ENCODE measurements at places on chromosomes 7 and 10.

DNA sequence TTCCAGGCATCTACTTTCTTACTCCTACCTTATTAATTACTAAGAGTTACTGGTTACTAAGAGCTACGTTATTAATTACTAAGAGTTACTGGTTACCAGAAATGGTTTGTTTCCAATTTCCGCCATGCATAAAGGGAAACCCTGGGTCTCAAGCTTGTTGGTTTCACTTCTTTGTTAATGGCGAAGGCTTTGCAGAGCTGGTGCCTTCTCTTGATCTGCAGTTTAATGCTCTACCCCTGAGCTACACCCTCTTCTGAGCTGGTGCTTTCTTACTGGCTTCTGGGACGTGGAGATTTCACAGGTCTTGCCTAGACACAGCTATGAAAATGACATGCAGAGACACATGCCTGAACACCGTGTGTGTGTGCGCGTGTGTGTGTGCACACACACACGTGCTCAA, 560 bp downstream of the CPA4 start:
- DNase-seq: no peak

DNA sequence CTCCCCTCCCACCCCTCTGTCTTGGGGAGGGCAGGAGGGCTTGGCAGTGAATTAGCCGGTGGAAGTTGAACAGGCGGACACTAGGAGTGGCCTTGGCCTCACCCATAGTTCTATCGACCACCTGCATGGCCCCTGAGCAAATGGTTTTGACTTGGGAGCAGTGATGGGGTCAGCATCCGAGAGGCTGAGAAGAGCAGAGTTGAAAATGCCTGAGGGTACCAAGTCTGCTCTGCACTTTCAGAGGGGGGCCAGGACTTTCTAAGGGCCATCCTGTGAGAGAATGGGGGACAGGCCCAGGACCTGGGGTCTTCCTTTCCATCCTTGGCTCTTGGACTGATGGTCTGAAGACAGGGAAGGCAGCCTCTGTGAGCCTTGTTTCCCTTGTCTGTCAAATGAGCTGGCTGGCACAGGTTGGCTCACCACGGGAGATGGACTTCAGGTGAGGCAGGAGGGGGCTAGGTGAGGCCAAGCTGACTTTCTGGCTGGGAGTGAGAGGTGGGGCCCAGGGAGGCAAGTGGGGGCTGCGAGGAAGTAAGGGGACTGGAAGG, 29.4 kb downstream of the CDH23 start:
- DNase-seq: no peak

GRCh38 chr7:129644634-129645230, 33.2 kb downstream of the NRF1 start:
- DNase-seq: no peak

DNA sequence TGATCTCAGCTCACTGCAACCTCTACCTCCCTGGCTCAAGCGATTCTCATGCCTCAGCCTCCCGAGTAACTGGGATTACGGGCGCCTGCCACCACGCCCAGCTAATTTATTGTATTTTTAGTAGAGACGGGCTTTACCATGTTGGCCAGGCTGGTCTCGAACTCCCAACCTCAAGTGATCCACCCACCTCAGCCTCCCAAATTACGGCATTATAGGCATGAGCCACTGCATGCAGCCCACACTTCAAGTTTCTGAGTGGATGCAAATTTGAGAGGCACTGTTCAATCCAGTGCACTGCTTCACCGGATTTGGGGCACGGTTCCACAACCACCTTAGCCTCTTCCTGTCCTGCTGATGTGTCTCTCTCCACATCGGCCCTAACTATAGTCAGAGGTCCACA, 16.5 kb downstream of the CNPY1 start:
- no peak for DNase-seq

GRCh38 chr7:95688931-95689495, 83.3 kb upstream of the DYNC1I1 start:
- no peak for DNase-seq

- no peak for DNase-seq
These were observed 142.2 kb downstream of the TRIL start for GRCh38 chr7:28815928-28816373.

GRCh38 chr7:64621656-64622055, 44.3 kb upstream of the ZNF107 start:
- DNase-seq: no peak

DNA sequence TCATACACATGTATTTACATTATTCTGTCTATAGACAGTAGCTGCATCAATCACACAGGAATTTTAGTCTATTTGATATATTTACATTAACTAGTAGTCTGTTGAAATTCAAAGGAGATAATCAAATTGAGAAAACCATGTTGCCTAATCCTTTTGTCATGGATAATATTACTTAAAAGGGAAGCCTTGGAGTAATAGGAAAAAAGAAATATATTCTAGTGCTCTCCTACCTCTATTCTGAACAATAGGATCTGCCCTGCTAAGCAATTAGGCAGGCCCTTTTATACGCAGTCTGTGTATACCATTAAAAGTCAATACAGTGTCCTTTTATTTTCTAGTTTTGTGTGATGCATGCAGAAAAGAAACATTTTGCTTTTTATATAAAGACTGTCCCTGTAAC, 24.5 kb downstream of the UMAD1 start:
- DNase-seq: no peak

- DNase-seq: no peak
These were observed 95.2 kb upstream of the TNS3 start for GRCh38 chr7:47677093-47677492.

DNA sequence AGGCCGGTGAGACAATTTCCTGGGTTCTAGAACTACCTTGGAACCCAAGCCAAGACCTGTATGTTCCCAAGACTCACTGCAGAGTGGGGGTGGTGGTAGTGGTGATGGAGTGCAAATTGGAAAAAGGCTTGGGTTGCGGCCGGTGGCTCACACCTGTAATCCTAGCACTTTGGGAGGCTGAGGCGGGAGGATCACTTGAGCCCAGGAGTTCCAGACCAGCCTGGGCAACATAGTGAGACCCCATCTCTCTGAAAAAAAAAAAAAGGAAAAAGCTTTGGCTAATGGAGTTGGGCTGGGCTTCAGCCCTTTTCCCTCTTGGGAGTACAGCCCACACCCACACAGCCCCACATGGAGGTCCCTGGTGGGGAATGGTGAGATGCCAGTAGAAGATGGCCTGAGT, 4.1 kb downstream of the AP4M1 start:
- DNase-seq: no peak

DNA sequence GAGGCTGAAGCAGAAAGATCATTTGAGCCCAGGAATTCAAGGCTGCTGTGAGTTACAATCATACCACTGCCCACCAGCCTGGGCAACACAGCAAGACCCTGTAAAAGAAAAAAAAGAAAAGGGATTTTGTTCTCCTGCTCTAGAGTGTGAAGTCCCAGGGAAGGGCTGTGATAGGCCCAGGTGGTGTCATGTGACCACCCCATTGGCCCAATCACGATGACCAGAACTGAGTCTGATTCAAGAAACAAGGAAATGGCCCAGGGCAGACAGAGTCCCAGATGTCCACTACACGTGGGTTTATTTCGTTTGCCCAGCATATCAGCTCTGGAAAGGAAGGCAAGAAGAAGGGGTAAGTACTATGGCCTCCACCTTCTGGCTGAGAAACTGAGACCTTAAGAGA, 81.3 kb upstream of the CUX1 start:
- DNase-seq: no peak

DNA sequence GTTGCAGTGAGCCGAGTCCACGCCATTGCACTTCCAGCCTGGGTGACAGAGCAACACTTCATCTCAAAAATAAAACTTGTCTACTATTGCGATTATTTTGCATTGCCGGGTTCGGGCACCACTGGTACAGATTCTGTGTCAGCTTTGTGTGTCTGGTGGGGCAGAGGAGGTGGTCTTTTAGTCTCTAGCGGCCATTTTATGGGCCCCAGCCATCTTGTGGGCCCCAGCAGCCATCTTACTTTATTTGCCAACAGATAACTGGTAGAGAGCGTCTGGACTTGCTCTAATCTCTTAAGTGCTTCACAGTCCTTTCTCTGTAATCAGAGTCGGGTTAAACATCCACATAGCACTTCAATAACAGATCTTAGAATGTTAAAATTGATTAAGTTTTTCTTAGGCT, 4.9 kb downstream of the BUD23 start:
- DNase-seq: no peak

DNA sequence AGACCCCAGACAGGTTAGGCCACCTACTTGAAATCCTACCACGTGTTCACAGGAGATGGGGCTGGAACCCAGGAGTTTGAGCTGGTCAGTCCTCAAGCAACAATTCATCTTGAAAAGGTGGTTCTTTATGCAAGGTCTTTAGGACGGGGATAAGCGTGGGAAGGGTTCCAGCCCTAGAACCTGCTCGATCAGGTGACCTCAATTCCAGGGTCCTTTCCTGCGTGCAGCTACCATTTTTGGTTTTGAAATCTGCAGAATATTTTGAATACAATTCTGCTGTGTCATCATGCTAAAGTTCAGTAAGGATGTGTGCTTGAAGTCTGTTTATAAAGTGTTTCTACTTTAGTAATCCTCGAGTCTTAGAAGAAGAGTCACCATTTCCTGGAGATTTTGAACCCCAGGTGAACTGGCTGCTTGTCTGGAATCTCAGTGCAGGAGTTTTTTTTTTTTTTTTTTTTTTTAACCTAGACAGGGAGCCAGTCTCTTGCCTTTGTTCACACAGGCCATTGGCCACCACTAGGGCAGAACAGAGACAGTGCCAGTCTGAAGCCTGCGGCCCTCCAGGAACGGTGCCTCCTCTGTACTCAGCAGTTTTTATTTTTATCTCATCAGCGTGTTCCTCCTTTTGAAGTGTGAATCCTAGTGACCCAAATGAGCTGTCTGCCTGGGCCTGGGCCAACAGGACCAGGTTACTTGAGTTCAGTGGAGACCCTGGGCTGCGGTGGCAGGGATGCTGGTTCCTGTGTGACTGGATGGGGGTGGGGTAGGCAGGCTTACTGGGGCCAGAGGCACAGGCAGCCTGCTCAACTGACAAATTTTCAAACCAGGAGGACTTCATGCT, 54.6 kb downstream of the EEPD1 start:
- DNase-seq: no peak

DNA sequence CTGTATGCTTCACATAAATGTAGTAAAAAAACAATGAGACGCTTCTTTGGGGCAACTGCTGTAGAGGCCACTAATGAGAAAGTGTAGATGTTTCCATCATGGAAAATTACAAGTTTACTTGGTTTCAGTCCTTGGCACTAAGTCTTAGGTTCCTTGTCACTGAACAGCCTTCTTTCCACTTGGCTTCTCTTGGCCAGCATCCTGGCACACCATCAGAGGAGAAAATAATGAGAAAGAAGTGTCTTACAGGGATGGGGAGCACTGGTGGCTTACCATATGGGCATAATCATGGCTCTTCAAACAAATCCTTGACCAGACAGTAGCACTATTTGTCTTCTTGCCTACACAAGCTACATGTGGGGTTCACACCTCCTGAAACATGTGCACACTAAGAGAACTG, 22.5 kb upstream of the SH3PXD2A start:
- no peak for DNase-seq

- DNase-seq: no peak
These were observed 59.8 kb downstream of the RAMP3 start for GRCh38 chr7:45217358-45217757.

DNA sequence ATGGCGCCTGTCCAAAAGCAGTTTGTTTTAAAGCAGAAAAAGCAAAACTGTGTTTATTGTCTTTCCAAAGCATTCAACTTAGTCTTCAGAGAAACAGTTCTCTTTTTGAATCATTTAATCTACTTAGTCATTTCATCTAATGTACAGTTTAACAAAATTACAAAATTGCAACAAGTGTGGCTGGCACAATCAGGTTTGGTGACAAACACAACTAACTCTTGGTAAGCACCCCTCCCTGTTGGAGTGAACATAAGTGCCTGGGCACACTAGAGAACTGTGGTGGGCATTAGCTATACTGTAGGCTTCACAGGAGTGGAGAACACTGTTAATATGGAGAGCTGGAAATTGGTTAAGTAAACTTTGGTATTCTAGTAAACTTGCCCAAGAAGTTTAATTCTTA, 6.9 kb downstream of the CREM start:
- DNase-seq: no peak

DNA sequence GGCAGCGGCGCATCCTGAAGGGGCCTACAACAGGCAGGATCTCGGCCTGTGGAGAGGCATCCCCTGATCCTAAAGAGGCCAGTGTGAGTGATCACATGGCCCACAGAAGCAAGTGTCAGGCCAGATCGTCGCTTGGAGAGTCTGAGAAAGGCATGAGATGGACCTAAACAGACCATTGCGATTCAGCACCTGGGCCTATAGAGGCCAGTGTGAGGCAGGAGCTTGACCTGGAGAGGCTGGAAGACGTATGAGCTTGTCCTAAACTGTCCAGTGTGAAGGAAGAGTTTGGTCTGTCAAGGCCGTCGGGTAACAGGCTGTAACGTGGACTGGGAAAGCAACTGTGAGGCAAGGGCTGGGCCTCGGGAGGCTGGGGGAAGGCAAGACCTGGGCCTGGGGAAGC, 172.6 kb downstream of the TPST1 start:
- no peak for DNase-seq

- no peak for DNase-seq
These were observed 47.0 kb downstream of the FAM171A1 start for GRCh38 chr10:15324113-15324512.

- DNase-seq: no peak
These were observed 62.0 kb upstream of the NAMPT start for GRCh38 chr7:106346678-106347217.

GRCh38 chr10:71213127-71213621, 804 bp downstream of the UNC5B start:
- no peak for DNase-seq

GRCh38 chr10:126563361-126563760, 107.1 kb downstream of the C10orf90 start:
- no peak for DNase-seq

DNA sequence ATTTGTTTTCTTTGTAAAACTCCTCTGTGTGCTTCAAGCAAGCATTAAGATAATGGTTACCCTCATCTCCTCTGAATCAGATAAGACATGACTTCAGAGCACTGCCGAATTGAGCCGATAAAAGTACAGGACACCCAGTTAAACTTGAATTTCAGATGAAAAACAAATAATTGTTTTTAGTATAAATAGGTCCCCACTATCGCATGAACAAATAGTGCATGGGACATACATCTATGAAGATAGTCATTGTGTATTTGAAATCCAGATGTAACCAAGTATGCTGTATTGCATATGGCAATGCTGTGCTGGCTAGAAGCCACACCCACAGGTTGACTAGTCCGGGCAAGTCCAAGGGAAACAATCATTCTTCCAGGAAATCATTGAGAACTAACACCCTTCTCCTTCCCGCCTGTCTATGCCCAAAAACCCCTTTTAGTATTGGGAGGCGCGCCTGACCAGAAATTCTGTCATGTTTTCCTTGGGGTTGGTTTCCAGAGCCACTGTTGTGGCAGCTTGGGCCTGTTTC, 12.6 kb upstream of the FGFR2 start:
- no peak for DNase-seq

GRCh38 chr7:43954524-43955228, 28.4 kb downstream of the UBE2D4 start:
- DNase-seq: no peak

GRCh38 chr7:55110993-55111361, 92.2 kb downstream of the EGFR start:
- DNase-seq: no peak

GRCh38 chr7:157506268-157506667, 169.5 kb downstream of the DNAJB6 start:
- no peak for DNase-seq

GRCh38 chr10:75038335-75038734, 73.1 kb upstream of the SAMD8 start:
- no peak for DNase-seq
